ENCODE measurements at places on chromosomes 12 and 14. TPM values are rescaled to one million over a fixed set of nuclear protein-coding genes. Genes with fewer than 3 reads are reported as not detected.

GRCh38 chr12:120142231-120142877 is 25.8 kb upstream of the RAB35 start:
- no peak for DNase-seq

- no peak for DNase-seq
Observed at GRCh38 chr12:105355752-105356151, 25.3 kb downstream of the C12orf75 start.

GRCh38 chr14:66401449-66402095 is 84.6 kb upstream of the CCDC196 start:
- peak; percentile 27 for DNase-seq

The ADAM21 gene
- total RNA-seq, result 0.33 TPM

GRCh38 chr12:46368138-46368537 is 4.4 kb downstream of the SLC38A2 start:
- peak; percentile 37 for DNase-seq

DNA sequence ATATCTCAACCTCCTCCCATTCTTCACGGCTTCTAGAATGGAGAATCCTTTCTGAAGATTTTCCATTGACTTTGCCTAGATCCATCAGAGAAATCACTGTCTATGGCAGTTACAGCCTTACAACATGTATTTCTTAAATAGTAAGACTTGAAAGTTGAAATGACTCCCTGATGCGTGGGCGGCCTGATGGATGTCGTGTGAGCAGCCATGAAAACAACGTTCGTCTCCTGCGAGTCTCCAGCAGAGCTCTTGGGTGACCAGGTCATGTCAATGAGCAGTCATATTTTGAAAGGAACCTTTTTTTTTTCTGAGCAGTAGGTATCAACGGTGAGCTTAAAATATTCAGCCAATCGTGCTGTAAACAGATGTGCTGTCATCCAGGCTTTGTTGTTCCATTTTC is 139.9 kb upstream of the C14orf180 start:
- DNase-seq, result no peak

The BRAP gene
- 25.5 TPM for total RNA-seq

DNA sequence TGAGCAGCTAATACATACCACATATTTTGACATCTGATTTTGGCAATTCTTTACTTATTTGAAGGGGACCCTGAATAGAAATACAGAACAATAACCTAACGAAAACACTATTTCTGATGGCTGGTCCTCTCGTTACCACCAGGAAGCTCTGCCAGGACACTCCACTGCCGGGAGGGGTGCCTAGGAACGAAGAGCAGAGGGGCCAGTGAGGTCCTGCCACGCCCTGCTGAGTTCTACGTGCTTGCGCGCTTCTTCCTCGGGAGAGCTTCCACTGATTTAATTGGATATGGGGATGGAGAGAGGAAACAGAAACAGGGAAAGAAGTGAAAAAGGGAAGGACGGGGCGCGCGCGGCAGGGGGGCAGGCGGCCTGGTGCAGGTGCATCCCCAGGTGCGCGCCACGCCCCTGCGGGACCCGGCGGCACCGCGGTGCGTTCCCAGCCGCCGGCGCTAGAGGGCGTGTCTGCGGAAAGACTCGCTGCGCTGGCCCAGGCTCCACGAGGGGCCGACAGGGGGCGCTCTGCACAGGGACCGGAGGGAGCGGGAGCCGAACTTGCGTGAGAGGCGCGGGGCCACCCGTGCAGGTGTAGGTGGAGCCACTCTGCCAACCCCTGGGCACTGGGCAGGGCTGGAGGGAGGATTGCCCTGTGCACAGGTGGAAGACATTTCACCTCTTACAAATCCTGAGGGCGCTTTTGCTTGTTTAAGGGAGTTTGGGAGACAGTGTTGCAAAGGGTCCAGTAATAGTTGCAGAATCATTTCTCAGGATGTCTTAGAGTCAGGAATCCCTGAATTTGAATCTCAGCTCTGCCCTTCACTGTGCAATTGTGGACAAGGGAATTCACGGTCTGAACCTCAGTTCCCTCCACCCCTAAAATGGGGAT is 986.3 kb upstream of the TMEM132C start:
- no peak for DNase-seq

DNA sequence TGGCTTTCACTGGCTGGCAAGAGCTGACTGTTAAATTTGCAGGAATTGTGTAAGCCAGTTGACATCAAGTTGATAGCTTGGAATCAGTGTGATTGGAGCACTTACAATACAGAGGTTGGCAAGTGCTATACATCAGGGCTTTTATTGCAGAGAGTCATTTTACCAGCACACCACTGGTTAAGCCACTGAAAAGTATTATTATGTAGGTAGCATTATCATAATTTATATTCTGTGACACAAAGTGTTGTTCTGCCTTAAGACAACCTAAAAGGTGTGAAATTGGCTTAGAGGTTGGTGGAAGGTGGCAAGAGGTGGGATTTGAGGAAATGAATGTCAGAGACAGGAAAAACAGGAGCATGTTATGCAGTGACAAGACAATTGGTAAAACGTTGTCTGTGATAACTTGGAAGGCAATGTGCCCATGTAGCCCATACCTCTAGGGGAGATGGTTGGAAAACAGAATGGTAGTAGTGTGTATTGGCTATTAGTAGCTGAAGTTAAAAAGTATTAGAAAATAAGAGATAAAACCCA is 172.9 kb upstream of the PRICKLE1 start:
- DNase-seq, result no peak

- no peak for DNase-seq
Observed at GRCh38 chr14:57869617-57870016, 3.7 kb upstream of the SLC35F4 start.
